ENCODE measurements at places on chromosomes 5 and 9.
A peak's percentile ranks its signal among the peaks of the same experiment; 100 is the strongest.

GRCh38 chr5:158731014-158731413, 368.7 kb downstream of the EBF1 start:
- no peak for DNase-seq

DNA sequence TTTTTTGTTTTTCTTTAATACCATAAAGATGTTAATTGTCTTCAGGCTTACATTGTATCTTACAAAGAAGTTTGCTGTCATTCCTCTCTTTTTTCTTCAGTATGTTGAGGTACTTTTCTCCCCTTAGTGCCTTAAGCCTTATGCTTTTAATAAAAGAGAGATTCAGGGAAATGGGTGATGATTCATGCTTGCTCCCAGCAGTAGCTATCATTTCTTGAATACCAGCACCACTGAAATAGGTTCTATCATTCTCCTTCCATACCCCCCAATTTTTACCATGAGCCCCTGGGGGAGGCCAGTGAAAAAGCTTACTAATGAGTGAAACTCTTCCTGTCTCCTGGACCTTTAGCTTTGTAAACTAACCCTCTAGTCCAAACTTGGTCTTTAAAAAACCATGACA, 165.0 kb downstream of the FBXL7 start:
- DNase-seq, result no peak

- DNase-seq, result no peak
Measured at GRCh38 chr5:122310889-122311288, 1.1 kb upstream of the SNCAIP start.

GRCh38 chr9:113665064-113665463, 201.5 kb downstream of the RGS3 start:
- DNase-seq, result no peak

DNA sequence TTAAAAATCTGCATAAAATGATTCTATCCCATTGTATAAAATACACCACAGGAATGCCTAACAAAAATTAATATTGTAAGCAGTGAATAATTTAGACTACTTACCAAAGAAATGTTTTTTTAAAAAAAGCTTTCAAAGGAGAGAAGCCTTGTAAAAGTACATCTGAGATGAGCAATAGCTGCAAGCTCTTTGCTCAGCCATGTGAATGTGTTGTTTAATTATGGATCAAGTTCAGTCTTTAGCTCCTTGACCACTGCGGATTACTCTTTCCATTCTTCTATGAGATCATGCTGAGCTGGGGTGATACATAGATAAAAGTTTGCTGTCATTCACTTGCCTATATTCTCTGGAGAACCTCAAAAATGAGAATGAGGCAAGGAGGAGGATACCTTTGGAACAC, 782.4 kb upstream of the ZNF608 start:
- no peak for DNase-seq

- DNase-seq, result no peak
Measured at GRCh38 chr5:142184988-142185387, 76.4 kb downstream of the NDFIP1 start.

GRCh38 chr5:67652201-67652600, 455.6 kb upstream of the CD180 start:
- DNase-seq, result peak; percentile 3

DNA sequence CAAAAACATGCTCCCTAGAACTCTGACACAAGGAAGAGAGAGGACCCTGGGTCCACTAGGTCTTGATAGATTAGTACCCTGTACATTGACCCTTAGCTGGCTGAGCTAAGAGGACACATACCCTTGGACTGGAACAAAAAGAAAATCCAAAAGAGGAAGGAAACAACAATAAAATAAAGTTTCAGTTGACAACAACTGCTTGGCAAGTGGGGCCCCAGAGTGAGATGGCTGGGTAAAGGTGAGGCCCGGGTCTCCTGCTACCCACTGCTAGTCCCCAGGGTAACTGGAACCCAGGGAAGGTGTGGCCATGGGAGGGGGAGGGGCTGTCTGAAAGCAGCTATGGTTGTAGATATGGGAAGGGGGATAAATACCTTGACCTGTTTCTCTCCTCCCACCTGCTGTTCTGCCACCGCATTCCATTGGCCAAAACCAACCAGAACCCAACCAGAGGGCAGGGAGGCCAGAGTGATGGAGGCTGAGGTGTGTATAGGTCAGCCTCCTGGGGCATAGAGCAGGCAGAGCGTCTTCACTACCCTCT, 11.7 kb downstream of the TAL2 start:
- no peak for DNase-seq

DNA sequence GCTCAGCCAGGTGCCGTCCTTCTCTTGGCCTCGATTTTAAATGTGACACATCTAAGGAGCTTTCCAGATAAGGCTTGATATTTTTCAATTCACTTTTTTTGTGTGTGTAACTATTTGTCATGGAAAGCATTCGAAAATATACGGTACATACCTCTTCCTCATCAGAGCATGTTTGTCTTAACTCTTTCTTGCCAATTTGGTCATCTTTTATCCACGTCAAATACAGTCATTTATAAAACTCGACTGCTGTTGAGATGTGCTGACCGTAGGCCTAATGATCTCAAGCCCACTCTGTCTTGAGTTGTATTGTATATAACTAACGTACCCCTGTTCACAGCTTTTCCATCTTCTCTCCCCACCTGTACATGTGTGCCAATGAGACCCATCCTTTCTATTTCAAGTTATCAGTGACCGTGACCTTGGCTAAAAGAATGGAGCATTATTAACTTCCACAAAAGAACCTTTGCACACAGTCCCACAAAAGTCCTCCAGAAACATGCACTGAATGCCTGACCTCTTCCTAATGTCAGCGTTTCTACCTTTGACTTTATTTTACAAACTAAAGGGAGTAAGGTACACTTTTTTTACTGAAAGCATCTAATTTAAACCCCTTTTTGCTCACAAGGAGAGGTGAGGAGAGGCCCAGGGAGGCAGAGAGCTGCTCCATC, 61.6 kb downstream of the IPPK start:
- DNase-seq, result no peak

- DNase-seq, result no peak
Measured at GRCh38 chr5:22577711-22578110, 275.4 kb downstream of the CDH12 start.

DNA sequence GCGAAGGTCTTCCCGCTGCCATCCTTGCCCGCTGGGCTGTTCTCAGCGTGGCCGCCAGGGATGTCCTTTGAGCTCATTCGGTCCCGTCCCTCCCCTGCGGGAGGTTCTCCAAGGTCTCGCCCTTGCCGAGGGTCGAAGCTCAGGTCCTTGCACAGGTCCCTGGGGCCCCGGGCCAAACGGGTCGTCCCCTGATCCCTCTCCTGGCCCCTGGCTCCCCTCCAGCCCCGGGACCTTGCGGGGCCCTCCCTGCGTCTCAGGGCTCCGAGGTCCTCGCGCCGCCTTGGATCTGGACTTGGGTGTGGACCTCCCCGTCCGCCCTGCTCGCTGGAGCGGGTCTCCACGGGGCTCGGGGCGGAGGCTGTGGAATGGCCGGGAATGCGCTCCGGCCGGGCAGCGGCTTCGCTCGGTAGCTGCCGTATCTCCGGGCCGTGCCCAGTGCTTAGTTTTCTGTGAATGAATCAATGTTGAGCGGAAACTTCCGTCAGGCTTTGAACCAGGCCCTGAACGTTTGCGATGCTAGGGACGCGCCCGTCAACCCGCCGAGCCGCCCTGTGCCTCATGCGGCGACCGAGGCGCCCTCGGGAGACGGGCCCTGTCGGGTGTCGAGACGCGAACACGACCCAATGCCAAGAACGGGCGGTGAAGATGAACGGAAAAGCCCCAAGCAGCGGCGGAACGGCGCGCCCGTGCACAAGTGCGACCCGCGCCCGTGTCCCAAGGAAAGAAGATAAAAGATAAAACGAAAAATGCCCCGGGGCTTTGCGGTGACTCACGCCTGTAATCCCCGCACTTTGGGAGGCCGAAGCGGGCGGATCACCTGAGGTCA, 780 bp downstream of the RNU6ATAC start:
- peak; percentile 31 for DNase-seq

GRCh38 chr5:101932599-101932998, 363.5 kb downstream of the SLCO4C1 start:
- DNase-seq, result no peak

DNA sequence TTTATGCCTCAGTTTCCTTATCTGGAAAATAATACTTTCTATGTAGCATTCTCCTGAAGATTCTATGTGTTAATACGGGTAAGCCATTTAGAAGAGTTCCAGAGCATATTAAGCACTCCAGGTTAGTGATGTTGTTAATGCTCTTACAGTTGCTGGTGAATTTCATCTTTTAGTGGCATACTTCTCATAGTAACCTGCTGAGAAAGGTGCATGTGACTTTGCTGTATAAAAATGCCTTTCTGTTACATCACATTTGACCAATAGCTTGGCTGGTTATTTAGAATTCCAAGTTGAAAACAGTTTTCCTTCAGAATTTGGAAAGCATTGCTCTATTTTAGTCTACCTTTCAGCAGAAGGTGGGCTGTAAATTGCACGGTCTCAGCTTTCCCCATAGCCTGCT, 27.2 kb downstream of the GCNT1 start:
- DNase-seq, result no peak

GRCh38 chr9:92140074-92140753, 25.0 kb upstream of the SPTLC1 start:
- no peak for DNase-seq

DNA sequence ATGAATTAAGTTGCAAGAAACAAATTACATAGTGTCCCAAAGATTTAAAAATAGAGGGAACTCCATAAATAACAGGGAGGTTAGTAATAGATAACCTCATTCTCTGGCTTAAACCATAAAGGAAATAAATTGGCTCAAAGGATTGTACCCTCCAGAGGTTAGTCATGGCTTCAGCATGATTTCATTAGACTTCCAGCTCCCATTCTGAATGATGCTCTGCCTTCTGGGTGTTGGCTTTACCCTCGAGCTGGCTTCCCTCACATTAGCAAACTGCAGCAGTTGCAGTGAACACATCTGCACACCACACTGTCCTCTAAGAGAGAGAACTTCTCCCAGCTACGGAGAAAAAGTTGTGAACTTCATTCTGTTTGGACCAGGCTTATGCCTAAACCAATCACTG, 70.4 kb downstream of the RGS7BP start:
- no peak for DNase-seq

Measured in GM12864 (cell line).